ENCODE measurements at places on chromosomes 1 and 21. TPM values are rescaled to one million over a fixed set of nuclear protein-coding genes. Genes with fewer than 3 reads are reported as not detected.
A peak's percentile ranks its signal among the peaks of the same experiment; 100 is the strongest.

DNA sequence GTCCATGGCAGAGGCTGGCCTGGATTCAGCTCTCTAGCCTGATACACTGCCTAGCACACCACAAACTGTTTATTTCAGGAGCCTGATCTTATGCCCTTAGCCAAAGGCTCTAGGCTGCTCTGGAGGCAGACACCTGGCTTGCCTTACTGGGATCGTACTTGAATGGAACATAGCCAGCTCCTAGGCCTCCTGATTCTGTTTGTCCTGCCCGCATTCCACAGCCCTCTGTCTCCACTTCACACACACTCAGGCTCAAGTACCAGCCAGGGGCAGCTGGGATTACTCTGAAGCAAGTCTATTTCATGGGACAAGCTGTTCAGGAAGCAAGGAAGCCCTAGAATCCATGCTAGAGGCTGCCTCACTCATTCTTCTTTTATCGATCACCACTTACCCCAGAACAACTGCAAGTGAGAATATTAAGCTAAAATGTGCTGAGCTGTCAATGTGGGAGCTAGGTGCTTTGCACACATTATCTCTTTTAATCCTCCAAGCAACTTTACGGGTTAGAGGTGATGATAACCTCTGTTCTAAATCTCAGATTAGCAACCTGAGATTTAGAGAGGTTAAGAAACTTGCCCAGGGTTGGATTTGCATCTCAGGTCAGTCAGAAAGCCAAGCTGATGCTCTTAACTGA is 31.1 kb upstream of the CYP4B1 start:
- DNase-seq: no peak

DNA sequence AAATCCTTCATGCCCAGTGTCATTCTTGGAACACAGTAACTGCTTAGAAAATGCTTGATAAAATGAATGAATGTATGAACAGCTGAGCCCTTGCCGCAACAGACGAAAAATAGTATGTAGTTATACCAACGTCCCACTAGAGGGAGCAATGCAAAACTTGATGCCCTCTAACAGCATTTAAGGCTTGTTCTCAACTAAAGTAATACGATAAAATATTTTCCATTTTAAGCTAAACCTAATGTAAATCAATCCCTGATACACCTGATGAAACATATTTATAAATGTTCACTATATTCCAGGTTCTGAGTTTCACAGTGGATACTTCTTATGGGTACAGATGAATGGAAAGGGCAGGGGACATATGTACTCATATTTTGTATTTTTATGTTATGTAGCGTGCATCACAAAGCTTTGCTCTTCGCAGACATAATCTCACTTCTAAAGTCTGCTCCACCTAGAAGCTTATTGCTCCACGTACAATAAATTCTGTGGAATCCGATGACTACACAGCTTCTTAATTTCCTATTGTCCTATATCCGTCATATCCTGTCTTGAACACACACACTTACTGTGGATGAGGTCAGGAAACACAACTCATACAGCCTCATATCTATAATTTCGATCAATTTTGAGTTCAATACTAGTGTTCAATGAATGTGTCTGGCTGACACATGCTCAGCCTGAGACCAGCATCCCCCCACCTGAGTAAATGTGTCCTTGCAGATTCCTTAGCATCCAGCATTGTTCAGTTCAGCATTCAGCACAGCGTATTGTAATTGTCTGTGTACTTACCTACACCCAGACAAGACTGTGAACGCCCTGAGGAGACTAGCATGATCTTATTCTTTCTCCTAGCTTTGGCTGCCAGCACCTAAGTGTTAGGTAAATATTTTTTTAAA is 4.4 kb upstream of the UTP25 start:
- DNase-seq: peak; percentile 39

Gene KCNK1
- total RNA-seq: 0.77 TPM

DNA sequence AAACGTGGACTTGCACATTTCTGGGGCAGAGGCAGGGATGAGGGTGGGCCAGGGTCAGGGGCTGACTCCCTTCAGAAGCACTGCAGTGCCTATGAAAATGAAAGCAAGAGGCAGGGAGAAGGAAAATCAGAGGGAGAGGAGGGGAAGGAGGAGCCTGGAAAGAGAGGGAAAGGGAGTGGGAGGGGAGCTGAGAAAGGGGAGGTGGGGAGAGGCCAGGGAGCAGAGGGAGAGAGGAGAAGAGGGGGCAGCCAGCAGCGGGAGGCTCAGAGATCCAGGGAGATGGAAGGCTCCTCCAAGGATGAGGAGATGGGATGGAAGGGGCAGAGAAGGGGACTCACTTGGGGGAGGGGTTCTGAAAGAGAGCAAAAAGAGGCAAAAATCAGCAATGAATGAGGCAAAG is 96.3 kb upstream of the KLHDC7A start:
- DNase-seq: no peak

GRCh38 chr21:44700101-44701022 is 3.4 kb downstream of the KRTAP10-12 start:
- DNase-seq: no peak

- peak; percentile 33 for DNase-seq
Observed at GRCh38 chr1:3717715-3718601, 34.3 kb upstream of the CCDC27 start.

Gene APP
- total RNA-seq: 31.0 TPM

GRCh38 chr1:171814692-171815091 is 26.6 kb upstream of the DNM3 start:
- DNase-seq: no peak

DNA sequence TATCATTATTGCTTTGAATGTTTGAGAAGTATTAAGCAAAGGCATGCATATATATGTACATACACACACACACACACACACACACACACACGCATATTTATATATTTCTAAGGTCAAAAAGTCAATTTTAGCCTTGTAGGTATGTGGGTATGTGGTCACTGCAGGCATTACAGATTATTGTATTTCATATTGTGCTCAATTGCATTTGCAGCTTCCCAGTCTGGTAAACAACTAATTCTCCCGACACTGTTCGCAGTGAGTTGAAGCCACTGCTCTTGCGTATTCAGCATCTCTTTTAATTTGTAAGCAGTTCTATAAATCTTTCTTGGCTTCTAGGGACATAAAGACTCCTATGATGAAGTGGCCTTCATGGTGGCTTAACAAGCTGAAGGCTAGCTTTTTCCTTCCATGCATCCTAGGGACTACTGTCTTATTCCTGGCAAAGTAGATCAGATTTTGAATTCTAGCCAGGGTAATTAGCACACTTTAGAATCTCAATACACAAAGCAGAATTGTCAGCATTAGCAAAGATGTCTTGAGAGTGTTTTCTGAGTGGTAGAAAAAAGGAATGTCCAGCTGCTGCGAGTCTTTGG is 368.6 kb upstream of the NEGR1 start:
- no peak for DNase-seq

GRCh38 chr1:224731633-224732032 is 115.5 kb downstream of the CNIH3 start:
- DNase-seq: no peak

Gene FLVCR1
- total RNA-seq: 11.4 TPM

Measured in activated CD4-positive, alpha-beta T cell treated with anti-CD3 and anti-CD28 coated beads, Interleukin-2, amount 10 ng/mL, durations not matched to agents 7 days and 5 days (primary cell).